Right atrium auricular region (tissue), 2 donors: ENCODE measurements at places on chromosomes 6 and 20.

GRCh38 chr20:52179331-52180179 is 12.0 kb downstream of the ZFP64 start:
- H3K27me3 ChIP-seq = no peaks in the 10 kb centered on the region
- no peak for DNase-seq
- no peak overlapping the region for H3K27ac ChIP-seq
- H3K4me1 ChIP-seq = no peaks in the 10 kb centered on the region
- H3K36me3 ChIP-seq = peaks cover 7% of the 10 kb centered on the region

DNA sequence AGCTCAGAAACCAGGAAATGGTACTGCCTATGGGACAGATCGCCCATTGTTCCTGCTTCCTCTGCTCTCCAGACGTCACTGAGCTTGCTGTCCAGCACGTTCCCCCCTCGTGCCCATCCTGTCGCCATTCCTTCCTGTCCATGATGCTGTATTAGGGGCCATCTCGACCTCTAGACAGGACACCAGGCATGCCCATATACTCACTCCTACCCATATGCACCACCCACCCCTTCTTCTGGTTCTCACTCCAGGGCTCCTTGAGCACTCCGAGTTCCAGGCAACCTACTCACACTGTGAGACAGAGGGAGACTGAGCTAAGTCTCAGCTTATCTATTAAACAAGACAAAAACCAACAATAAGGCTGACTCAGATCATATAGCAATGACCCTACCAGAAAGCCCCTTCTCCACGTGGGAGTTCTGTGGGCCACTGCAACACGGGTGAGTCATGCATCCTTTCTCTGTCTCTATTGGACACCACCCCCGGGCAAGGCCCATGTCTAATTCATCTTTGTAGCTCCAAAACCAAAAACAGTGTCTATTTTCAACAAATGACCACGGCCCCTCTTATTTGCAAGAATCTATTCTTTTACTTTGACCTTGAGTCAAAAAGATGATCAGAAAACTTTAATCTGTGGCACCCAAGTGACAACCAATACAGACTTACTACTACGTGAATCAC is 65.7 kb downstream of the PSMG4 start:
- no peak for DNase-seq
- H3K4me3 ChIP-seq = no peak overlapping the region
- peak overlapping the region; percentile 46 for H3K27ac ChIP-seq
- H3K4me1 ChIP-seq = no peaks in the 10 kb centered on the region

GRCh38 chr6:126267626-126268025 is 72.3 kb upstream of the CENPW start:
- H3K4me3 ChIP-seq = no peak overlapping the region
- no peaks in the 10 kb centered on the region for H3K4me1 ChIP-seq
- no peaks in the 10 kb centered on the region for H3K36me3 ChIP-seq
- no peak for DNase-seq

GRCh38 chr20:36642136-36642535 is 3.9 kb downstream of the SLA2 start:
- H3K4me3 ChIP-seq = no peak overlapping the region
- H3K36me3 ChIP-seq = no peaks in the 10 kb centered on the region
- H3K27me3 ChIP-seq = no peaks in the 10 kb centered on the region
- H3K4me1 ChIP-seq = no peaks in the 10 kb centered on the region
- no peak overlapping the region for H3K27ac ChIP-seq

DNA sequence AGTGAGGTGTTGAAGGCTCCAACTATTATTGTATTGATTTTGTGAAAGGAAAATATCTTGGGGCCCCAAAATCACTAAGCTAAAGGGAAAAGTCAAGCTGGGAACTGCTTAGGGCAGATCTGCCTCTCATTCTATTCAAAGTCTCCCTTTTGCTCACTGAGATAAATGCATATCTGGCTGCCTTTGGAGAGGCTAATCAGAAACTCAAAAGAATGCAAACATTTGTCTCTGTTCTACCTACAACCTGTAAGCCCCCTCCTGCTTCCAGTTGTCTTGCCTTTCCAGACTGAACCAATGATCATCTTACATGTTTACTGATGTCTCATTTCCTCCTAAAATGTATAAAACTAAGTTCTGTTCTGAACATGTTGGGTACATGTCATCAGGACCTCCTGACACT is 125.9 kb downstream of the HTR1B start:
- H3K27ac ChIP-seq = no peak overlapping the region
- H3K36me3 ChIP-seq = no peaks in the 10 kb centered on the region
- DNase-seq = no peak

DNA sequence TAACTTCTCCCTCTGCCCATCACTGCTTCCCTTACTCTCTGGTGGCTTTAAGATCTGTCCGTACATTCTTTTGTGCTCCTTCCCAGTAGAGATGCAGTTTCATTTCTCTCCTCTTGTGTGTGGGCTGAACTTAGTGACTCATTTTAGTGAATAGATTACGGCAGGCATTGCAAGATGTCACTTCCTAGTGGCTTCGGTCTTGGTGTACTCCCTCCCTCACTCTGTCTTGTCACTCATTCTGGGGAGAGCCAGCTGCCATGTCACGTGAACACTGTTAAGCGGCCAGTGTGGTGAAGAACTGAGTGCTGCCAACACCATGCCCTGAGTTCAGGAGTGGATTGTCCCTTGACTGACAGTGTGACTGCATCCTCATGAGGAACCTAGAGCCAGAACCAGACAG is 115.9 kb downstream of the OTOR start:
- no peak overlapping the region for H3K27ac ChIP-seq
- DNase-seq = no peak
- no peaks in the 10 kb centered on the region for H3K27me3 ChIP-seq
- H3K4me3 ChIP-seq = no peak overlapping the region
- no peaks in the 10 kb centered on the region for H3K4me1 ChIP-seq

GRCh38 chr6:157099912-157100593 is 223.3 kb downstream of the TMEM242 start:
- no peak overlapping the region for H3K4me3 ChIP-seq
- DNase-seq = no peak
- no peaks in the 10 kb centered on the region for H3K4me1 ChIP-seq
- H3K36me3 ChIP-seq = no peaks in the 10 kb centered on the region
- H3K27ac ChIP-seq = no peak overlapping the region

- H3K27me3 ChIP-seq = no peaks in the 10 kb centered on the region
- DNase-seq = no peak
- H3K36me3 ChIP-seq = no peaks in the 10 kb centered on the region
- H3K27ac ChIP-seq = no peak overlapping the region
- H3K4me1 ChIP-seq = no peaks in the 10 kb centered on the region
Measured at GRCh38 chr20:23565503-23566045, 2.7 kb downstream of the CST9L start.

- peak; percentile 16 for DNase-seq
- no peaks in the 10 kb centered on the region for H3K27me3 ChIP-seq
- no peak overlapping the region for H3K4me3 ChIP-seq
- no peak overlapping the region for H3K27ac ChIP-seq
- no peaks in the 10 kb centered on the region for H3K4me1 ChIP-seq
Measured at GRCh38 chr20:1800777-1801176, 94.4 kb upstream of the SIRPA start.

DNA sequence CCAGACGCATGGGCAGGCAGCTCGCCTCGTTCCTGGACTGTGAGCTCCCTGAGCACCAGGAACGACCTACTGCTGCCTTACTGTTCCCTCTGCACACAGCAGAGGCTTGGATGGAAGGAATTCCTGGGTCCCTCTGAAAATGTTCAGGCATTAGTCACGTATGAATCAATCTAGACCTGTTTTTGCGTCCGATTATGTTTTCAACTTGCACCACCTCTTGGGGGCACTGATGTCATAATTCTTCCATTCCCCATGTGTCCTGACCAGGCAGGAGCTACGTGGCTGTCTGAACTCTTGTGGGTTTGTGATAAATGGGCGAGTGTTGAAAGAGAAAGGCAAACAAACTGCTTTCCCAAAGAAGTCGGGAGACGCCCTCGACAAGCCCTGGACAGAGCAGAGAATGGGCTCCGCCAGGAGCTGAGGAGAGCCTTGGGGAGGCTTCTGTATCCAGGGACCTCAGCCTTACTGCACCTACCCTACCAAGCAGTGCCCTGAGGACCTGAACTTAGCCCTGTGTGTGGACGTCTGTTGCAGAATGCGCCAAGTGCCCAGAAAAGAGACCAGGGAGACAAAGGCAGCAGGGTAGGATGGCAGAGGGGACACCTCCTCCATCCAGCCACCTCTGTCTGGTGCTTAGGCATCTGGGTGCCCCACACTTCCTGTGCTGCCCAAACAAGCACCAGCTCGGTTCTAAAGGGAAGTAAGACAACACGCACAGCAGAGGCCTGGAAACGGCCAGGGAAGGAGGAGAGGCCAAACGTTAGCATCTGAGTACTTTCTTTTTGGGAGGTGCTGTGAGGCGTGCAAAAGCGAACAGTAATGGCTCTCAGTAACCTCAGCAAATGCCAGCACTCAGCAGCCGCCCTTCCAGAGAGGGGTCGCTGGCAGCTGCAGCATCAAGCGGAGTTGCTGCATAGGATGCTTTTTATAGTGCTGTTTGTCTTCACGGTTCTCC is 124.2 kb downstream of the LY86 start:
- H3K4me1 ChIP-seq = no peaks in the 10 kb centered on the region
- H3K27me3 ChIP-seq = no peaks in the 10 kb centered on the region
- peak overlapping the region; percentile 14 for H3K27ac ChIP-seq
- no peak overlapping the region for H3K4me3 ChIP-seq
- no peak for DNase-seq

- no peak overlapping the region for H3K4me3 ChIP-seq
- H3K27me3 ChIP-seq = no peaks in the 10 kb centered on the region
- no peaks in the 10 kb centered on the region for H3K4me1 ChIP-seq
Measured at GRCh38 chr6:166325383-166326042, 16.8 kb downstream of the SFT2D1 start.

DNA sequence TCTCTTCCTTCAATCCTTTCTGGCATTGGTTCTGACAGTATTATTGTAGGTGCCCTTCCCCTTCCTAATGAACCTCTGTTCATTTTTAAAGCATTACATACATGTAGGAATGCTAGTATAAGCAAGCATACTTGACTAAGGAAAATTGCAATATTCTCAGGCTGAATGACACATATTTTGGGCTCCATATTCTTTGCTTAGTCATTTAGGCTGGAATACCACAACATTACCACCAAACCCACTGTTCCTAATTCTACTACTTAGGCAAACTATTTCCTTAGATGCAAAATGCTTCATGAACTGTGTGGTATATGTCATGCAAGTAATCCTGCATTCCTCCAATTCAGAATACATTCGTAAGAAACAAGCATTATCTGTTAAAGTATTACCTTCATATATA is 113.9 kb downstream of the PRDM1 start:
- H3K4me3 ChIP-seq = no peak overlapping the region
- no peaks in the 10 kb centered on the region for H3K27me3 ChIP-seq
- no peak overlapping the region for H3K27ac ChIP-seq
